NCI-H1092 (cell line): ENCODE measurements at places on chromosomes 4 and X.

GRCh38 chr4:136793848-136794247 is 738.4 kb downstream of the PCDH18 start:
- no peak for DNase-seq

- no peak for DNase-seq
These were observed 12.1 kb upstream of the ARAP2 start for GRCh38 chr4:36256398-36256891.

DNA sequence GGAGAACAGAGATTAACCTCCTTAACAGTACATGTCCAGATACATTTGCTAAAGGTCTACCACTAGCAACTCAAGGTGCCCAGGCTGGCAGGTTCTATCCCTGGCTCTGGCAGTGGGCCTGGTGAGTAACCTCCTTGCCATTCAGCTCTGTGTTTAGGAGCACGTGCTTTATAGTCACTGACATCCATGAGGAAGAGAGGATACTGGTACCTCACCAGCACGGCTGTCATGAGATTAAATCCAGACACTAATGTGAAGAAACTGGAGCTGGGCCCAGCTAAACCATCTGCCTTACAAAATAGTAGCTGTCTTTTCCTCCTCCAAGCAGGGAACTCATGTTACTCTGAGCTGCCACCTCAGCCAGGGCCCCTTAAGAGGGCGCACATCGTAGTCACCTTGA is 45.3 kb downstream of the GPRASP3 start:
- no peak for DNase-seq

GRCh38 chr4:24768006-24768405 is 27.4 kb upstream of the SOD3 start:
- DNase-seq, result no peak

DNA sequence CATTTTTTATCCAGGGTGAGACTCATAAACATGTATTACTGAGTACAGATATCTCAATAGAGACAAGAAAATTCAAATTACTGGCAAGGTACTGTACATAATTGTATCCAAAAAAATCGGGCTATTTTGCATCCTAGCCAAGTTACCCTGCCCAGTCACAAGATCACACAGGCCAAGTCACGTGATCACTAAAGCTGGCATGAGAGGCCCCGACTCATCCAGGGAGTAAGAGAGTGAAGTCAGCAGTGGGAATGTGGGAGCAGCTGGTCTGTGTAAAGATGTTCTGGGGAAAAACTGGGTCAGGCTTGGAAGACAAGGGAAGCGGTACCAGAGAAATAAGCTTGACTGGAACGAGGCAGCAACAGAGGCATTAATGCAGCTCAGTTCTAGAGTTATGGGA is 119.3 kb upstream of the STS start:
- no peak for DNase-seq

DNA sequence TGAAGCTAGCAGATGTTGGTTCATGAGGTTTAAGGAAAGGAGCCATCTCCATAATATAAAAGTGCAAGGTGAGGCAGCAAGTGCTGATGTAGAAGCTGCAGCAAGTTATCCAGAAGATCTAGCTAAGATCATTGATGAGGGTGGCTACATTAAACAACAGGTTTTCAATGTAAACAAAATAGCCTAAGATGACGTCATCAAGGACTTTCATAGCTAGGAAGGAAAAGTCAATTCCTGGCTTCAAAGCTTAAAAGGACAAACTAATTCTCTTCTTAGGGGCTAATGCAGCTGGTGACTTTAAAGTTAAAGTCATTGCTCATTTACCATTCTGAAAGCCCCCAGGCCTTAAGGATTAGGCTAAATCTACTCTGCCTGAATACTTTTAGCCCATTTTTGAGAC is 141.9 kb downstream of the MID1IP1 start:
- no peak for DNase-seq

DNA sequence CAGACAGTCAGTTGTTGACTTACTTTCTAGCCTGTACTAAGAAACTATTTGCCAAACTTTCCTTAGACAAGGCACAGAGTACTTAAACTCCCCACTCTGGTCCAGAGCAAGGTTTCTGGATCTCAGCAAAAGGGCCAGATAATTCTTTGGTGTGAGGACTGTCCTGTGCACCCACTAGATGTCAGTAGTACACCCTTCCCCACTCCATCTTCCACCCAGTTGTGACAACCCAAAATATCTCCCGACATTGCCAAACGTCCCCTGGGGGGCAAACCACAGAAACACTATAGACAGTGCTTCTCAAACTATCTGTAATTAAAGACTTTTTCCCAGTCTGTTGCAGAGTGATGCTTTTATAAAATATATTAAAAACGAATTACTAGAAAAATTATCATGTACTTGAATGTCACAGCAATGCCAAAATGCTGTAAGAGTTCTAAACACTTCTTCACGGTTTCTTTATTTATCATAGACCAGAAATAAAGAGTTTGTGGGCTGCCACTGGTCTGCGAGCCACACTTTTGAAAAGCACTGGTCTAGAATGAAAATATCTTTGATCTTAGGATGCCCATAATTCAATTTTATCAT is 203.5 kb downstream of the PRDM5 start:
- no peak for DNase-seq

DNA sequence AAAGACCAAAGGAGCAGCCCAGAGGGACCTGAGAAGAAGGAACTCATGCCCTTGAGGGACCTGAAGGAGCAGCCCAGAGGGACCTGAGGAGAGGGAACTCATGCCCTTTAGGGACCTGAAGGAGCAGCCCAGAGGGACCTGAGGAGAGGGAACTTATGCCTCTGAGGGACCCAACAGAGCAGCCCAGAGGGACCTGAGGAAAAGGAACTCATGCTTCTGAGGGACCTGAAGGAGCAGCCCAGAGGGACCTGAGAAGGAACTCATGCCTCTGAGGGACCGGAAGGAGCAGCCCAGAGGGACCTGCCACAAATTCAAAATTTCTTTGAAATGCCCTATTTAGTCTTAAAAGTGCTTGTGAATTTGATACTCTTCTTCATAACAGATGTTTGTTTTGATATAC is 48.5 kb upstream of the TMEM154 start:
- no peak for DNase-seq

- no peak for DNase-seq
These were observed 1602.4 kb upstream of the ADGRL3 start for GRCh38 chr4:59597536-59598329.

- DNase-seq, result no peak
These were observed 147.1 kb downstream of the NHS start for GRCh38 chrX:17521871-17522693.

GRCh38 chr4:86007042-86007441 is 352.8 kb downstream of the MAPK10 start:
- no peak for DNase-seq

DNA sequence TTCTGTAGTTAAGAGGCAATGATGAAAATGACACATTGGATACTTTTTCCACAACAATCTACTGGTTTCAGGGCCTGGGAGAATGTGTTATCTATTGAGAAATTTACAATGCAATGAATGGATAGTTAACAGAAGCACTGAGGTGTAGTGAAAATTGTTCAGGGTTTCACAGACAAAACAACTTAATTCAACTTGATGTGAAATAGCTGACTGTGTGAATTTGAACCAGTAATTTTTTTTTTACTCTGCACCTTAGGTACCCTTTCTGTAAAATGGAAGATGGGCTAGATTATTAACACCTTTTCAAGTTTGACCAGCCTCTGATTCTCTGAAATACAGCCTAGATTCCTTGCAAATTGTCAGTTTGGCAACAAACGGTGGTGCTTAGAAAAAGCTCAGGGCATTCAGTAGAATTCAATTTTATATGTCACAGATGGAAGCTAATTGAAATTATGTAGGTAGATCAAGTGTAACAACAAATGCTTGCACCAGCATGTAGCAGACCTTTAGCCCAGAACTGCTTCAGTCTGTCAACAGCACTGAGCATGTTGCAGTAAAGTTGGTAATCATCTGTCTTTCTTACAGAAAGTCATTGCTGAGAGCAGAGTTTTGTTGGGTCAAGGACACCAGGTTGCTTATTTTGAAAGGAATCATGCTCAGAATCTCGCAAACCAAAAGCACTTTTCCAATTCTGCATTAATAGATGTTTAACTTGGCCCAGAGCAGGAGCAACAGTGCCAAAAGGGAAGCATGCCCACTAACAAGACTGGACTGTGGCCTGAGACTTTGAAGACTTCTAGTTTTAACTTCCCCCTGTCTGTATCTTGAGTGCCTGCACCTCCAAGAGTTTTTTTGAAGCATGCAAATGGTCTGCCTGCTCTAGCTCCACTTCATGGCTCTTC is 526.6 kb downstream of the PACRGL start:
- DNase-seq, result no peak

GRCh38 chrX:15854080-15854655 is 445 bp downstream of the AP1S2 start:
- no peak for DNase-seq

- DNase-seq, result no peak
These were observed 21.3 kb downstream of the GPR174 start for GRCh38 chrX:79165806-79166205.

- no peak for DNase-seq
These were observed 201.0 kb downstream of the CAMK2D start for GRCh38 chr4:113560579-113560978.

DNA sequence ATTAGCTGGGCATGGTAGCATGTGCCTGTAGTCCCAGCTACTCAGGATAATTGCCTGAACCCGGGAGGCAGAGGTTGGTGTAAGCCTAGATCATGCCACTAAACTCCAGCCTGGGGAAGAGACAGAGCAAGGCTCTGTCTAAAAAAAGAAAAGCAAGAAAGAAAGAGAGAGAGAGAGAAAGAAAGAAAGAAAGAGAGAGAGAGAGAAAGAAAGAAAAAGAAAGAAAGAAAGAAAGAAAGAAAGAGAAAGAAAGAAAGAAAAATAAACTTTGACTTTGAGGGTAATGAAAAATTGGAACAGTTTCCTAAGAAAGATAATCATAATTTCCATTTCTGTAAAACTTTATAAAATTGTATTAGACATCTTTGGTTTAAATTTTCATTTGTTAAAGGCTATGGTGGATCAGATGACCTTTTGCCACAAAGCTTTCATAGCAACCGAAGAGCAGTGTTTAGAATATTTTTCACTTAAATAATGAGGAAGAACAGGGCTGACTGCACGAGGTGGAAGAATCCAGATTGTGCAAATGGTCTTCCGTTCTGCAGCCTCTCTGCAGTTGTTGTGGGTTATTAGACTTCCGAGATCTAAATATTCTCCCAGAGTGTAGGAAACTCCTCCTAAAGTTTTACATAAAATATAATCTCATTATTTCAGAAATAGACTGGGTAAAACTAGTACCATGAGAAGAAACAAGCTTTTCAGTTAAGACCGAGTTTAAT is 55.9 kb downstream of the RBM47 start:
- no peak for DNase-seq

GRCh38 chr4:124642846-124643245 is 69.7 kb downstream of the ANKRD50 start:
- DNase-seq, result no peak

GRCh38 chrX:68699960-68700746 is 52.7 kb downstream of the STARD8 start:
- DNase-seq, result no peak

- DNase-seq, result no peak
These were observed 20.4 kb downstream of the TMEM271 start for GRCh38 chr4:555566-556275.

GRCh38 chr4:112127803-112128202 is 17.5 kb upstream of the FAM241A start:
- DNase-seq, result no peak

DNA sequence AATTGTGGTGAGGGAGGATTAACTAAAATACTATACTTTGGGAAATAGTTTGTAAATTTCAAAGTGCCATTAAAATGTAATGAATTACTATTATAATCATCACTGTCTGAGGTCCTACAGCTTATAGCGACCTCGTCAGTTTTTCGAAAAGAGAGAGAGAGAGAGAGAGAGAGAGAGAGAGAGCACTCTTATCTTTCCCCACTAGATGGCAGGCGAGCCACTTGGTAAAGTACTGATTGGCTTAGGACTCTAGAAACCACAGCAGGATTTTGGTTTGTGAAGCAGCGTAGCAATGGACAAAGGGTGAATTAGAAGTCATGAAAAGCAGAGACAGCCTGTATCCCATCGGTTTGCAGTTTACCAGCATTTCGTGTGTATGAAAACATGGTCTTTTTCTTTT is 52.5 kb downstream of the LINC00632 start:
- DNase-seq, result no peak

GRCh38 chrX:73758250-73758649 is 195.3 kb downstream of the CHIC1 start:
- no peak for DNase-seq

GRCh38 chr4:37597034-37597433 is 89.1 kb downstream of the RELL1 start:
- no peak for DNase-seq

DNA sequence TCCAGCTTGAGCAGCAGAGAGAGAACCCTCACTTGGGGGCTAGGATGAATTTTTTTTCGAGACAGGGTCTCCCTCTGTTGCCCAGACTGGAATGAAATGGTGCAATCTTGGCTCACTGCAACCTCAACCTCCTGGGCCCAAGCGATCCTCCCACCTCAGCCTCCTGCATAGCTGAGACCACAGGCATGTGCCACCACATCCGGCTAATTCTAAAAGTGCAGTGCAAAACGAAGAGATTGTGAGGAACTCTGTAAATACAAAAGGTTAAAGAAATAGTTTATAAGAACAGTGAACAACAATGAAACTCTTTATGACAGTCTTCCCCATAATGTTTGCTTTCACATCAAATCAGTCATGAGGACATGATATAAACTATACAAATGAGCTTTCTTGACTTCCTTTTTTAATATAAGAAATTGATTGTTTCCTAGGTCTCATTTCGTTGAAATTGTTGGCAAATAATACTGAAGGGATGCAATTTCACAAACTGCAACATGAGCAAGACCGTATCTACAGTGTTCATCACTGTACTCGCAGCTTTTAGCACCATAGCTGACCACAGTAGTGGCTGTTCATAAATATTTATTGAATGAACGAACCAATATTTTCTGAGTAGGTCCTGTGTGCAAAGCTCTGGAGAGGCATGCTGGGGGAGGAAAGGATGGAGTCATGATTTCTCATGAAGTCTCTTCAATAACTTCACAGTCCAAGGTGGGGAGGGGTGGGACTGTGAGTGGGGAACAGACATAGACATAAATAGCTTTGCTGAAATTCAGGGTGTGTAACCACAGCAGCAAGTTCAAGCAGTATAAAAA is 116.1 kb downstream of the SHROOM3 start:
- no peak for DNase-seq

GRCh38 chr4:82201303-82201702 is 172.5 kb downstream of the HNRNPD start:
- peak; percentile 44 for DNase-seq

DNA sequence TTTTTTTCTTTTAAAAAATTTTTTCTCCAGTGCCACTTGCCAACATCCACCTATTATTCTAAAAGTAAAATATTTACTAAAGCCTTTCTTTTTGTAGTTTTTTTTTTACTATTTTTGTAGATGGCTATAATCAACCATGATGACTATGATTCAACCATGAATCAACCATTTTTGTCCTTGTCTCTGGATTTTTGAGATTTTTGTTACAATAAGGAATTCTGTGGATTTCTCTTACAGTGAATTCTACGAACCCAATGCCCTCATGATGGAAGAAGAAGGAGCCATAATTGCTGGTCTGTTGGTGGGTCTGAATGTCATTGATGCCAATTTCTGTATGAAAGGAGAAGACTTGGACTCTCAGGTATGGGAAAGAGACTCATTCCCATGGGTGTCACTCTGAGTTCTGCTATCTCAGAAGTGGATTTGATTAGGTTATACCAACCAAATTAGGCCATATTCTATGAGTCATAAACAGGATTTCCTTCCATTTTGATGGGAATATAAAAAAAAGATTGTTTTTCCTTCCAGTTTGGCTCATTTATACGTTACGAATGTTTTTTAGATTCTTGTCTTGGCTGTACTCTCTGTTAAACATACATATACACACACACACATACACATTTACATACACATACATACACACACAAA is 46.7 kb downstream of the RUFY3 start:
- DNase-seq, result no peak
